HS-5 (cell line): ENCODE measurements at places on chromosomes 7 and 10.

- DNase-seq: no peak
Measured at GRCh38 chr7:80848841-80849240, 70.0 kb downstream of the SEMA3C start.

DNA sequence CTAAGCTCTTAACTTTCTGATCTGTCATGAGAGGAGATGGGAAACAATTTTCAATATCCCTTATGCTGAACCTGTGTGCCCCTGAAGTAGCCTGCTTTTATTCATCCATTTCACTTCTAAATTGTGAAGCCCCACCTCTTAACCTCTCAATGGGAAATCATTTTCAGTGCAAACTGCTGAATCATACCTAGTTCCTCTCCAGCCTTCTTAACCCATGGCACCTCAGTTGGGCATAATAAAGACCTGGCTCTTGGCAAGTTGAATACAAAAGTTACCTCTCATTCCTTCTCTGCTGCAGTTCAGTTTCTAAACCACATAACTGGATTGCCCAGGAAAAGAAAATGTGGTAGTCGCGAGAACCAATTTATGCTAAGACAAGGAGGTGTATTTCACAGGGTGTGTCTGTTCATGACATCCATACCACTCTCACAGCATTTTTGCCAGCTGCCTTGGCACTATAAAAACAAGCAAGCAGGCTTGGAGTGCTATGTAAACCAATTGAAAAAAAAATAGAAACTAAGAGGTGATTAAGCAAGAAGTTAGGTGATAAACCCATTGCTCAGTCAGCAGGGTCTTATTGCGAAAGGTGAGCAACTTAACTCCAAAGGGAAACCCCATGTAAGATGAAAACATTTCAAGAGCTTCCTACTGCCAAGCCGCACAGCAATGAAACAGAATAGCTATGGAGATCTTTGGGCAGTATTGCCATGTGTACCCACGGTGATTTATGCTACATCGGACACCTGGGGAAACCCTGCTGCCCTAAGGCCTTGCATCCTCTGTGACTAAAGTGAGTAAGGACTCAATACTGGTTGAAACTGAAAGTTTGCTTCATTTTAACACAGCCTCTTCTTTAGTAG, 57.0 kb upstream of the DKK1 start:
- peak; percentile 0 for DNase-seq

- DNase-seq: no peak
Measured at GRCh38 chr7:157856873-157857577, 520.2 kb downstream of the DNAJB6 start.

- DNase-seq: no peak
Measured at GRCh38 chr10:36163827-36164226, 521.7 kb upstream of the FZD8 start.

DNA sequence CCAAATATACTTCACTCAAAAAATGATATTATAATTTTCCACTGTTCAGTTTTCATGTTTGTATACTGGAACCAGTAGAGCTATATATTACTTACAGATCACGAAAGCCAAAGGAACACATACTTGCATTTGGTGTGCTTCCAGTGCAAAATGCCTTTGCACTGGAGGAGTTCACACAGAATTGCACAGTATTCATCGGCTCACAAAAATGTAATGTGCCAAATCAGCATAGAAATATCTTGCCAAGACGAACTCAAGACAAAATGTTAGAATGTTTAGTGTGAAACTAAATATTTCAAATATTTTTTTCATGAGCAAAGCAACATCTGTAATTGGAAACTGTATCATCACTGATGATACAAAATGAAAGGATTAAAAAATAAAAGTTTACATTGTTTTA, 646.2 kb upstream of the SEMA3D start:
- peak; percentile 30 for DNase-seq
